ENCODE measurements at places on chromosomes 5 and 9.

- no peak for DNase-seq
Measured at GRCh38 chr5:68246802-68247201, 31.2 kb downstream of the PIK3R1 start.

- no peak for DNase-seq
Measured at GRCh38 chr5:107127878-107128277, 542.9 kb downstream of the EFNA5 start.

GRCh38 chr9:16294133-16294770 is 576.2 kb downstream of the BNC2 start:
- DNase-seq: no peak

- peak; percentile 80 for DNase-seq
Measured at GRCh38 chr5:159098603-159099436, 896 bp downstream of the EBF1 start.

DNA sequence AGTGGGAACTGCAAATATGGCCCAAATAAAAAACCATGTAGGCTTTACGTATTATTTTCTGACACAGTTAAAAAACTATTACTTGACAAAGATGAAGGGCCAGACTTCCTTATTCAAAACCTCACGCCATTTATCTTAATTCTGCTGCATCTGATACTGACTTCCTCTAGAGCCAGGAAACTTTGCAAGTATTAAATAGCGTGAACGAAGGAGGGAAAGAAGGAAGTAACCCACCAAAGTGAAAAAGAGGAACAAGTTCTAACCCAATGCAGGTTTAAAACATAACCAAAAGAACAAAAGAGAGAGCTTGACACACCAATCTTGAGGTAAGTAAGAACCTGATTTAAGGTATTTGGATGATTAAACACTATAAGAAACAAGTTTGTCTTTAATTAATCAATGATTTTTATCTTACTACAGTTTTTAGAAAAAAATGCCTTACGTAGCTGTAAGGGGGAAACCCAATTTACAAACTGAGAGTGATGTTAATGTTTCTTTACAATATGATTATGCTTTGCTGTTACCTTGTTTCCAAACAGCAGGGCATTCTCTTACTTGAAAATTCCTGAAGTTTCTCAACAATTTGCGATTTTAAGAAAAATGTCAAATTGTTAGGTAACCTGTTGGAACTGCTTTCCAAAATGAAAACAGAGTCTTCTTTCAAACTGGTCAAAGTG is at the start of gene GAPT:
TSS of gene GAPT (plus strand) at position 220 of the 677 bp plus-strand sequence. CDS start 3,102 bp downstream, outside the sequence.
- DNase-seq: no peak

DNA sequence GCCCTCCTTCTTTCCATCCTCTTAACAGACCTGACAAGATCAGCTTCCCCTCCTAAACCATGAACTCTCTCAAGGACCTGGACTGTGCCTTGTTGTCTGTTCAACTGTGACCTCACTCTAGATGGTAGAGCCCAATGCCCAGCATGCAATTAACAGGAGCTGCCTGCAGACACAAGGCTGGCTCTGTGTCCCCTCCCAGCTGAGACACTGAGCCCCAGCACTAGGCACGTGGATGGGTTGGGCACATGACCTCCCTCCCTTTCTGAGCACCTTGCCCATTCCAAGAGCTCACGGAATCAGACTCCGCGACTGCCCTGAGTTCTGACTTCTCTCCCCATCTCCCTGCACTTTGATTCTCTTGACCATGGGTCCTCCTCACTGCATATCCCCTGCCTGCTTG is 93.5 kb upstream of the LRRTM2 start:
- no peak for DNase-seq

DNA sequence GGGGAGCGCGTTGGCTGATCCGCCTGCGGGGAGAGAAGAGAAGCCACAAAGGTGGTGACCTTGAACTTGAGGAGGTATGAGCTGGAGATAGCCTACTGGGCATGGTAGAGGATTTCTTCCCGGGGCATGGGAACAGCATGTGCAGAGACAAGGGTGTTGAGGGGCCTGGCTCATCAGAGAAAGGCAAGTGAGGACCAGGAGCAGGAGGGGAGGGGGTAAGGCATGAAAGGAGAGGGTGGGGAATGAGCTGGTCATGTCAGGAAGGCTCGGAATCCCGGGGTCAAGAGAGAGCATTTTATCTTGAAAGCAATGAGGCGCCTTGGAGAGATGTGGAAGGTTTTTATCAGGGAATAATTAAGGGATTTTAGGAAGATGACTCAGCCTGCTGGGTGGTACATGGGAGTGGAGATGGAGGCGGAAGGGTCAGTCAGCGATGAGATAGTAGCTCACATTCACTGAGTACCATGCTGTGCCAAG is 121.1 kb downstream of the LHX2 start:
- DNase-seq: no peak

- no peak for DNase-seq
Measured at GRCh38 chr5:106610041-106610440, 1060.7 kb downstream of the EFNA5 start.

GRCh38 chr5:53246042-53246836 is 136.7 kb upstream of the MOCS2 start:
- DNase-seq: peak; percentile 77

DNA sequence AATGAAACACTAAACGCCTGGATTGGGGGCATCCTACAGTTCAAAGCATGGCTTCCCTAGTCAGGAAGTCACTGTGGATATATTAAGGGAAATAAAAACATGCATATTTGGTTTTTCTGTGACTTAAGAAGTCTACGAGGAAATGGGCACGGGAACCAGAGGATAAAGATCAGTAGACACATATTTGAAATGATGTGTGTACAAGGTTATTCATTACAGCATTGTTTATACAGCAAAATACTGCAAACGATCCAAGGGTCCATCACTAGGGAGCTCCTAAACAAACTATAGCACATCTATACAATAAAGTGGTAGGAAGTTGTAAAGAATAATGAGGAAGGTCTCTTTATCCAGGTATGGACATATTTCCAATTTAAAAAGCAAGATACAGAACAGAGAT is 71.8 kb downstream of the EFNA5 start:
- DNase-seq: no peak
